Stimulated activated CD8-positive, alpha-beta memory T cell treated with anti-CD3 and anti-CD28 coated beads, Interleukin-15, amount 100 ng/mL, for 1 hour (primary cell): ENCODE measurements at places on chromosomes 13 and 19.

DNA sequence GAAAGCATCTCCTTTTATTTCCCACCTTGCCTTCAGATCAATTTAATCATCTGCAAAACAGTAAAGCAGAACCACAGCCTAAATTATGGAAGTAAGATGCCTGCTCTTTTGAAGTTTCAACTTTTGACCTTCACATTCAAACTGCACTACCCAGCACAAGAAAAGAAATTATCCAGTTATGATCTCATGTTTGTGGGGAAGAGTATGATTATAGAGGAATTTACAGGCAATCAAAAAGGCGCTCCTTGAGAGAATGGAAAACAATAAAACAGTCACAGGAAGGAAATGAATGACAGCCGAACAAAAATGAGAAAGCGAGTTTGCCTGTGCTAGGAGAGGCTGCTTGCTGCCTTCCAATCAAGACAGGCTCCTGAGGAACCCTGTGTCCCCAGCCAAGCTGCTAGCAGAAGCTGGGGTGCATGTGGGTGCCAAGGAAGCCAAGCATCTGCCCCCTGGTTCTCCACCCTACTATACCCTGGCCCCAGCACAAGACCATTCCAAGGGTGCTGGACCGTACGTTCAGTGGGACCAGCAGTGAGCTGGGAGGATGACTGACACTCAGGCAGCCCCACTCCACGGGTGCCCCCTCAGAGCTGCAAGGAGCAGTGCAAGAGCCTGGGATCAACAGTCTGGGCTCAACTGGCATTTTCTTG lies 47.8 kb downstream of the PEPD start:
- DNase-seq = no peak

DNA sequence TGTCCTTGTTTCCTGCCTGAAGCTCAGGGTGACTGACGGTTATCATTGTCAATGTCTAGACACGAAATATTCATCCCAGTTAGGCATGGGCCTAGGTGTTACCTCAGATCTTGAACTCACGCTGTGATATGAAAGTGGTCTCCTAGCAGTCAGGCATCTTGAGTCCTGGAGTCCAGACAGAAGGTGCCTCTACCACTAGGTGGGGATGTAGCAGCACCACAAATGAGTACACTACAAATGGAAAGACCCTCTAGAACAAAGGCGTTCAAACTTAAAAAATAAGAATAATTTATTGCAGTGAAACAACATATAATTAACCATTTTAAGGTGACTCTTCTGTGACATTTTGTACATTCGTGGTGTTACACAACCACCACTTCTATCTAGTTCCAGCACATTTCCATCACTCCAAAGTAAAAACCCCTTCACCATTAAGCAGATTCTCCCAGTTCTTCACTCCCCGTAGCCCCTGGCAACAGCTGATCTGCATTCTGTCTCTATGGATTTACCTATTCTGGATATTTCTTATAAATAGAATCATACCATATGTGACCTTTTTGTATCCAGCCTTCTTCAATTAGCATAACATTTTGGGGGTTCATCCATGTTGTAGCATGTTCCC lies 11.9 kb upstream of the FRY start:
- no peak for DNase-seq

GRCh38 chr19:55188625-55189024 lies 8.5 kb upstream of the SYT5 start:
- no peak for DNase-seq

DNA sequence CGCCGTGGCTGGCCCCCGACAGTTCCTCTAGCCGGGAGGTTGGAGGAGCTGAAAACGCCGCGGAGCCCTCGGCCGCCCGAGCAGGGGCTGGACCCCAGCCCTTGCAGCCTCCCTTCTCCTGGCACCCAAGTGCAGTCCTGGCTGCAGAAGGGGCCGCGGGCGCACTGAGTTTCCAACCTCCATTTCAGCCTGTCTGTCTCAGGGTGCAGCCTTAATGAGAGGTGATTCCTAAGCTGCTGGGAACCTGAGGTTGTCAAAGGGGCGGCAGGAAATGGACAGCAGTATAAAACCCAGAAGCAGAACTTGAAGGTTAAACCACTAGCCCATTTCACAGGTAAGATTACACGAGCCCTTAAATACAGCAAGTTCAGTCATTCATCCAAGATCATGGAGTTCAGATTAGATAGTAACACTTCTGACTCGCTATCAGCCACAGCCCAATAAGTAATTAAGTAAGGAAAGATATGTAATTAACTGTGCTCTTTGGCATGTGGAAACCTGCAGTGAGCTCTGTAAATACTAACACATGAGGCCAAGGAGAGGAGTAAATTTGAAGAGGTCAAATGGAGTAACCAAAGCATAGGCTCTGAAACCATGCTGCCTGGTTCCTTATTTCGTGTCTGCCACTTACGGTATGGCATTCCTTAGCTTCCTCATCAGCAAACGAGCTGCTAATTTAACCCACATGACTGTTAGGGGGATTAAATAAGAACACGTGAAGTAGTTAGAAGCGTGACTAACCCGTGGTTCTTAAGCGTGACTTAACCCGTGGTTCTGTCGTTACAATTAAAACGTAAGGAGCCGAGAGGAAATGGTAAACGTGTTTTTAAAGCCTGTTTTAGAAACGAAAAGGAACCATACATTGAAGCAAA lies 686 bp downstream of the SETDB2 start:
- DNase-seq = no peak

DNA sequence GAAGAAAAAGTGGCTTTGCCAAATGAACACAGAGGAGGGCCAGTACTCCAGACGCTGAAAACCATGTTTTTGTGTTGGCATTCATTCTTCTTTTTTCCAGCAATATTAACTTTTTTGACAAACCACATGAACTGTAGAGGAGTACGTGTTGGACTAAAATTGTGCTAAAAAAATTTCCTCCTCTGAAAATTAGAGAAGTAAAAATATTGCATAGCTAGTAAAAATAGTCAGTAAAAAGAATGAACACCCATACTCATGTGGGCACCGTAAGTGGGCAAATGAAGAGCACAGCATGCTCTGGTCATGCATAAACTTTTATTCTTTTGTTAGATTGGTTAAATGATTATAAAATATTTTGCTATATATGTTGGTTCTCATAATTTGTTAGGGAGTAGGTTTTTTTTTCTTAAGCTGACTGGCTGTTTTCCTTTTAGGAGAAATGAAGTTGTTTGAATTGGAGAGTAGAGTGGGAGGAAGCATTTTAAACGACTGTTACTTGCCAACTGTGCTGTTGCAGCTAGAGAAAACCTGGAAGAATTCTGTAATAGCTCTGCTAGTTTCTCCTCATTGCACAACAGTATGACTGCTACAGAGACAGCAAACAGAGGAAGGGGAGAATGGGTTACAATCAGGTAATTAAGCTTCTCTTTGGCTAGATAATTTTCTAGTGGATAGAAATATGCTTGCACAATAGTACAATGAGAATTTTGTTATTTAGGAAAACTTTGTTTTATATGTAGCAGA lies 222.4 kb downstream of the KCTD12 start:
- no peak for DNase-seq

DNA sequence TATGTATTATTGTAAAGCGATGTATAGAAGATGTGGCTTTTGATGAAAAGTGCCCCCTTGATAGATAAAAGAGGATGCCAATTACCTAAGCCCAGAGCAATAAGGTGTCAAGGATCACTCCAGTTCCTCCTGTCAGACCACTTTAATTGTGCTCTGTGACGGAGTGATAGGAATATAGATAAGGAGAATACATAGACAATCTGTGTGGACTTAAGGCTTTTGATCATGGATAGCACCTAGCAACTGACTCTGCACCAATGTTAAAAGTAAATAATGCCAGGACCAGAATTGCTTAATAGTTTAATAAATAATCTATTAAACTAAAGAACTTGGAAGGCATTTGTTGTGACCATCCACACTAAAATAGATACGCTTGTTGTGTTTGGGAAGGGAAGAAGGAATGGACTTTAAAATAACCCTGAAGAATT lies 390.7 kb upstream of the ARGLU1 start:
- no peak for DNase-seq

- DNase-seq = no peak
Observed at GRCh38 chr19:45340899-45341453, 426 bp downstream of the KLC3 start.

GRCh38 chr13:42633495-42633894 lies 59.5 kb downstream of the TNFSF11 start:
- DNase-seq = no peak

DNA sequence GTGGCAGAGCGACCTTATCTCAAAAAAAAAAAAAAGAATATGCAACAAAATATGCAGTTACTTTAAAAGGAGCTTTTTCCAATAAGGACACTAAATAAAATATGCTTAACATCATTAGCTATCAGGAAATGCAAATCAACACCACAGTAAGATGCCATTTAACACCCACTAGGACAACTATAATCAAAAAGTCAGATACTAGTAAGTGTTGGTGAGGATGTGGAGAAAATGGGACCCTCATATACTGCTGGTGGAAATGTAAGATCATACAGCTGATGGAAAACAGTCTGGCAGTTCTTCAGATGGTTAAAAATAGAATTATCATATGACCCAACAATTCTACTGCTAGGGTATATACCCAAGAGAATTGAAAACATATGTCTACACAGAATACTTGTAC lies 24.5 kb upstream of the AKT2 start:
- no peak for DNase-seq

DNA sequence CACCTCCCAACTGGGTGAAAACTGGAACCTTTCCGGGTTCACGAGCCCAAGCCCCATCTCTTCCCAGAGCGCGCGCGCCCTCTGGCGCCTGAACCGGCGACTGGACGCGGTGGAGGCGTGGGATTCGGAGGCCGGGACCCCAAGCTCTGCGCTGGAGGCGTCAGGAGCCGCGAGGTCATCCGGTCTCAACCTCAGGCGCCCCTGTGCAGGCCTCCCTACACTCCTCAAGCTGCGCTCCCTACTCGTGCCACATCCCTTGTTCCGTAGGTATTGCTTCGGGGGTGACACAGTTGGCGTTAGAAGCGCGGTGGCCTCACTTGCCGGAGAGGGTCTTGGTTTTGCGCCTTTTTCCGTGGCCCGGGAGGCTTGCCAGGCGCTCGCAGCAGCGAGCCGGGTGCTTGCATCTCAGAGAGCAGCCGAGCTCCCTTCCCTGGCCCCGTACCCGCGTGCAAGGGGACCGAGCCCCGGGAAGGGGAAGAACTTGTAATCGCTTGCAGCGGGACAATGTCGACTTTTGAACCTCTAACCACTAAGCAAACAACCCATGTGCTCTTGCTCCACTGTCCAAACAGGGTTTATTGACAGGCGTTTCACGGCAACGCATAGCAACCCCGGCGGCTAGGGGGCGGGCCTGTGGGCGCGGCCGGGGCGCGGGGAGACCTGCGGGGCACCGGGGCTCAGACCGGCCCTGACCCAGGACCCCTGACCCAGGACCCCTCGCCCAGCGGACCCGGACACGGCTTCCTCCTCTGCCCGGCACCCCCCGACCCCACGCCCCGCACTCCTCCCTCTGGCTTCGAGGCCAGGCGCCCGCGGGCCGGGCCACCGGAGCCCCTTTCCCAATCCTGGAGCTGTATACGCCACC lies 8.5 kb downstream of the CDX2 start:
- DNase-seq = no peak
